ENCODE measurements at places on chromosomes 5 and 9.
A peak's percentile ranks its signal among the peaks of the same experiment; 100 is the strongest.

DNA sequence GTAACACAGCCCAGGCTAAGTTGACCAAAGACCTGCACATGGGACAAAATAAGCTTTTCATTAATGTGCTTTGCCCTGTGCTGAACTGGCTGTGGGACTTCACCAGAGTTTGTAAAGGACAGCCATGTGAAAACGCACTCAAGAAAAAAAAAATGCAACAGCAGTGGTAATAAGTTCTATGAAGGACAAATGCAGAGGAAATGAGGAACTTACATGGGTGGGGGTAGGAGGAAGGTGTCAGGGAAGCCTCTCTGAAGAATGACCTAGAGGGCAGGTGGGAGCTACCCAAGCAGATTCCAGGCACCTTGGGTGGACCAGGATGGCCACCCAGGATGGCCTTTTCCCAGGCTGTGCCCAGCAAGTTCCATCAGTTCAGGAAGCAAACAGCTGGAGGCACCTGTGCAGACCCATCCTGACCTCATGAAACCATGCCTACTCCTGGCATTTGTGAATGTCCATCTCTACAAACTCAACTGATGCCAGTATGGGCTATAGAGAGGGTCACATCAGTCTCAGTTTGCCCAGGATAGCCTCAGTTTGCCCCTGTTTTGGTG, 6.7 kb upstream of the PHF2 start:
- DNase-seq: no peak

DNA sequence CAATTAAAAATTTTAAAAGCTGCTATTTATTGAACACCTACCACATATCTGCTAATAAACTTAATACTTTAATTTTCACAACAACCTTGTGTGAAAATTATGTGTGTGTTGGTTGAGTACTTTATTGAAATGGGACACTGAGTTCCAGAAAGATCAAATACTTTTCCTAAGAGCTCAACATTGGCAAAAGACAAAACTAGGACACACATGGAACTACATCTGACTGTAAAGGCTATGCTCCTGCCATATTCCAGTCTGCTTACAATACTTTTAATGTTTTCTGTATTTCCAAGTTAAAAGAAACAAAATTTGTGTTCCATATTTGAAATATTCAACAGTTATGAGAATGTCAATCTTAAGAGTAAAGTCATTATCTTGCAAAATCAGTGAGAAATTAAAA, 111.8 kb downstream of the RFX3 start:
- DNase-seq: no peak

- peak; percentile 16 for DNase-seq
Observed at GRCh38 chr5:22844636-22845035, 8.5 kb downstream of the CDH12 start.

GRCh38 chr5:142837081-142837725, 67.0 kb downstream of the ARHGAP26 start:
- no peak for DNase-seq

DNA sequence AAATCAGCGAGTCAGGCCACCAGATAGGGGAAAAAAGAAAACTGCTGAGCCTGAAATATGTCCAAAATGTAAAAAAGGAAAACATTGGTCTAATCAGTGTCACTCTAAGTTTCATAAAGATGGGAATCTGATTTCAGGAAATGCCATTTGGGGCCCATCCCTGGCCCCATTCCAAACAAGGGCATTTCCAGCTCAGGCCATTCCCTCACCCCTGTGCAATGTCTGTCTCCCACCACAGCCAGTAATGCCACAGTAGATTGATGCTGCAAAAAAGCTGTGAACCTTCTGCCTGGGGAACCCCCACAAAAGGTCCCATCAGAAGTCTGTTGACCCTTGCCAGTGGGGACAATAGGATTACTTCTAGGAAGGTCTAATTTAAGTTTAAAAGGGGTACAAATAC, 199.6 kb downstream of the YTHDC2 start:
- no peak for DNase-seq

- DNase-seq: no peak
Observed at GRCh38 chr5:148565148-148565547, 89.2 kb downstream of the HTR4 start.

DNA sequence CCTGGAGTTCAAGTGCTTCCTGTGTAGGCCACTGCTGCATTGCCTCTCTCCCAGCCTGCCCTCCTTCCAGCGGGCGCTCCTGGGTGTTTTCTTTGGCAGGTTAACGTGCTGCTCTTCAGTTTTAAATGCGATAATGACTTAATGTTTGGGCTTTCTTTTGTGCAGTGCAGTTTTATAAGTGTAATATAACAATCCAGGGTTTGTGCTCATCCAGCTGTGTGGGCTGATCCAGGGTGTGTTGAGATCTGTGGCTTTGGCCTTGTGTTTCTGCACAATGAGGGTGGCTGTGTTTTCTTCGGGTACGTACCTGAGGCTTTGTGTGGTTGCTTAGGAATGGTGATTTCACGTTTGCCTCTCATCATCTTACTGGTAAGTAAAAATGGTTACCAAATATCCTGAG, 50.6 kb downstream of the PCSK5 start:
- no peak for DNase-seq
